ENCODE measurements at places on chromosomes 5 and 9.

DNA sequence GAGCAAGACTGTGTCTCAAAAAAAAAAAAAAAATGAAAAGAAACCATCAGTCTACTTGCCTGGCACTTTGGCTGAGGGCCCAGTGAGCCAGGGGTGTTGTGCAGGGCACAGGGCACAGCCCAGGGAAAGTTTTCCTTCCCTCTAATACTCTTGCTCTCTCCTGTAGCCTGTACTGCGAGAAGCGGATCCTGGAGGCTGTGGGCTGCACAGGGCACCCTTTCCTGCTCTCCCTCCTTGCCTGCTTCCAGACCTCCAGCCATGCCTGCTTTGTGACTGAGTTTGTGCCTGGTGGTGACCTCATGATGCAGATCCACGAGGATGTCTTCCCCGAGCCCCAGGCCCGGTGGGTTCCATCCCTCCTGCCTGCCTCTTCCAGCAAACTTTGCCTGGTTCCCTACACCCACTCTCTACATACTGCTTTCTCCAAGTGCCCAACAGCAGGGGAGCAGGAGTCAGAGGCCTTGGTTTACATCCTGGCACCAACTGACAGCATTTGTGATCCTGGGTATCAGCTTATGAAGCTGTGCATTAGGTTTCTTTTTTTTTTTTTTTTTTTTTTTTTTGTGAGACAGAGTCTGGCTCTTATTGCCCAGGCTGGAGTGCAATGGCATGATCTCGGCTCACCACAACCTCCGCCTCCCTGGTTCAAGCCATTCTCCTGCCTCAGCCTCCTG, 7.2 kb downstream of the ZDHHC12 start:
- no peak for DNase-seq

GRCh38 chr5:95134326-95134725, 150.6 kb downstream of the MCTP1 start:
- DNase-seq, result no peak

GRCh38 chr9:131282688-131283422, 6.5 kb upstream of the FAM78A start:
- DNase-seq, result no peak

GRCh38 chr5:157575381-157576020, at the start of gene ADAM19:
TSS of gene ADAM19 (minus strand) at chr5:157575775. CDS start at chr5:157575696, 79 bp downstream.
- DNase-seq, result no peak

- no peak for DNase-seq
These were observed 58.2 kb downstream of the PLK2 start for GRCh38 chr5:58401701-58402100.

Measured in AML-193 (cell line).